RPMI7951 (cell line): ENCODE measurements at places on chromosomes 5 and 9. TPM values are rescaled to one million over a fixed set of nuclear protein-coding genes. Genes with fewer than 3 reads are reported as not detected.

- no peak for DNase-seq
These were observed 319.1 kb downstream of the MED10 start for GRCh38 chr5:6059137-6059800.

- no peak for DNase-seq
These were observed 65.5 kb upstream of the SAP30L start for GRCh38 chr5:154380263-154380662.

DNA sequence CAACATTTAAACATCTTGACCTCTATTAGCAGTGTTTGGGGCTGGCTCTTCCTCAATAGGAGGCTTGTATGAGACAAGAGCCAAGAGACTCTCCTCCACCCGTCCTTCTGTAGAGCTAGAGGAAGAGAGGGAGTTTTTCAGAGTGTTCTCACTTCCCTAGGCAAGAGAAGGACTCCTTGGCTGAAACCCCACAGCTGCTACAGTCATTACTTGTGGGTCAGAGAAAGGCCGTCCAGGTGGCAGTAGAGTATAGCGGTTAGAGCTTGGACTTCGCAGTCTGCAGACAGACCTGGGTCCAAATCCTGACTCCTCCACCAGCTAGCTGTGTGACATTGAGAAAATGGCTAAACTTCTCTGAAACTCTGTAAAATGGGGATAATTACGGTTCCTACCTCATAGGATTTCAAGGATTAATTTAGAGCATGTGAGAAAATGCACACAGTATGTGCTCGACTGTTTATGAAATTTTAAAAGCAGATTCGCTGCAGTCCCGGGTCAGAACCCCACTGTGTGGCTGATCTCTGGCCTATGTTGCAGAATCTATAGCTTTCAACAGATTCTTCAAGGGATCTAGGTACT lies 80.8 kb upstream of the ARAP3 start:
- DNase-seq = no peak

- no peak for DNase-seq
These were observed 9.3 kb downstream of the NAIF1 start for GRCh38 chr9:128057724-128058409.

DNA sequence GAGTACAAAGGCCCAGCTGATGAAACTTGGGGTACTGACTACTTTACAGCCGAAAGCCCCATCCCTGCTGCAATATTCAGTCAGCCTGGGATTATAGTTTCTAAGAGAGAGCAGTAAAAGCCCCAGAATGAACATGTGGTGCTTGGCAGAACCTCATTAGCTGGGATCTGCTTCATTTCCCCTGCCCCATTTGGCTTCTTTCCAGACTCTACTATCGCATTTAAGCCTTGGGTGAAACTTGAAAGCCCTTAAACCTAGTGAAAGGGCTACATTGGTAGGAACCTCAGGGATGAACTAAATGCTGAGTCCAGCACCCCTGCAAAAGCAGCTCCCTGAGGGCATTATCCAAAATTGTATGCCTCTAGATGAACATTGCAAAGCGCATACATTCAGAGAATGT lies 631.1 kb downstream of the ACTL7B start:
- DNase-seq = no peak

DNA sequence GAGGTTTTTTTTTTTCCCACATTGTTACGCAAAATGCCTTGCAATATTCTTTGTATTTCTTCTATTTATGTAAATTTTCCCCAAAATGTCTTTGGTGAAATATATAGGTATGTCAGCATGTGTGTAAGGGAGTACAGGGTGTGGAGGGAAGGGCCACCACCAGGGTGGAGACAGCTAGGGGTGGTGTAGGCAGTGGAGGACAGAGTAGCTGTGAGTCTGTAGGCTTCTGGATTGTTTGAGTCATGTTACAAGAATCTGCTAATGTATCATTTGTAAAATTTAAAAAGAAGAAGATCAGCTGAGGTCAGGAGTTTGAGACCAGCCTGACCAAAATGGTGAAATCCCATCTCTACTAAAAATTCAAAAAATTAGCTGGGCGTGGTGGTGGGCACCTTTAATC lies 175.5 kb downstream of the NXNL2 start:
- DNase-seq = no peak

DNA sequence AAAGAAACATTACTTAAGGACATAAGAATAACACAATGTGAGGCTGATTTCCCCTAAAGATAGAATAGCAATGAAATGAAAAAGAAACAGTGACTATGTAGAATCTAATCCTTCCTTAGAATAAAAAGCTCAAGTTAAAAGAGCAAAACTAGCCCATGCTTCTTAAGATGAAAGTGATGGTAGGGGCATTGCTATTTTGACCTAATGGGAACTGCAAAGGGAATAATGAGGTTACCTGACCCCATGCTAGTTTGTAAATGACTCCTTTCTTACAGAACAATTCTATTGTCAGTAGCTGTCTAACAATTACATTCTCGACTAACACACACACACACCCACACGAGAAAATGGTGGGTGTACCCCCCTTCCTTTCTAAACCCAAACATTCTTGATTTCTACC lies 575.8 kb downstream of the CSNK1G3 start:
- DNase-seq = no peak

GRCh38 chr5:19322716-19323485 lies 665.1 kb downstream of the CDH18 start:
- peak; percentile 74 for DNase-seq

GRCh38 chr9:86946201-86947145 lies 833 bp downstream of the GAS1 start:
- DNase-seq = peak; percentile 68

DNA sequence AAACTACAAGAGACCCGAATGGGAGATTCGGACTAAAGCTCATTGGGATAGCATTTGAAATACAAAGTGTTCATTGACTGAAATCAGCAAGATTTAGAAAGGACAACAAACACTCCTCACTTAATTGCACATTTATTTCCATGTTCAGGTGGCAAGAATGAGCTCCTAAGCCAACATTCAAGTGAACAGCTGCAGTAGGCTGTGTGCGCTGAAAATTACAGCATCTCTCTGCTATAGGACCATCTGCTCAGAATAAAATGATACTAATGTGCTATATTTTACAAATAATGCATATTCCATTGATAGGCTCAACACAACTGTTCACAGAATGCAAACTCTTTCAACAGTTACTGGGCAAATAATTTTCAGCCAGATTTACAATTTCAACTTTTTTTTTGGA lies 61.8 kb downstream of the ELAVL2 start:
- no peak for DNase-seq

- DNase-seq = no peak
These were observed 139.8 kb downstream of the DROSHA start for GRCh38 chr5:31392061-31392460.

DNA sequence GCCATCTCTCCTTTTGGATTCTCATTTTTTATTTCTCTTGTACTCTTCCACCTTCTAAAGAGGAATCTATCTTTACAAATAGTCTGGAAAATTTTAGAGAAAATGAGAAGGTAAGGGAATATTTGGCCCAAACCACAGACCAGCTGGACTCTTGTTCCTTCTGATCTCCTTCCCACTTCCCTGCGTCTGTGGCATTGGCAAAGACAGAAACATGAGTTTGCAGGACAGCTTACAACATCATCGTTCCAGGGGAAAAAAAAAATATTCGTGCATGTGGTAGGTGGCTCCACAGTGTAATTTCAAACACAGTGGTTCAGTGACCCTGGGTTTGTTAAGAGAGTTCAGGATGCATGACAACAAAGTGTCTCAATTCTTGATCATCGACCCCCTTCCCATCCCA lies 755.0 kb downstream of the DNAH5 start:
- DNase-seq = peak; percentile 62

DNA sequence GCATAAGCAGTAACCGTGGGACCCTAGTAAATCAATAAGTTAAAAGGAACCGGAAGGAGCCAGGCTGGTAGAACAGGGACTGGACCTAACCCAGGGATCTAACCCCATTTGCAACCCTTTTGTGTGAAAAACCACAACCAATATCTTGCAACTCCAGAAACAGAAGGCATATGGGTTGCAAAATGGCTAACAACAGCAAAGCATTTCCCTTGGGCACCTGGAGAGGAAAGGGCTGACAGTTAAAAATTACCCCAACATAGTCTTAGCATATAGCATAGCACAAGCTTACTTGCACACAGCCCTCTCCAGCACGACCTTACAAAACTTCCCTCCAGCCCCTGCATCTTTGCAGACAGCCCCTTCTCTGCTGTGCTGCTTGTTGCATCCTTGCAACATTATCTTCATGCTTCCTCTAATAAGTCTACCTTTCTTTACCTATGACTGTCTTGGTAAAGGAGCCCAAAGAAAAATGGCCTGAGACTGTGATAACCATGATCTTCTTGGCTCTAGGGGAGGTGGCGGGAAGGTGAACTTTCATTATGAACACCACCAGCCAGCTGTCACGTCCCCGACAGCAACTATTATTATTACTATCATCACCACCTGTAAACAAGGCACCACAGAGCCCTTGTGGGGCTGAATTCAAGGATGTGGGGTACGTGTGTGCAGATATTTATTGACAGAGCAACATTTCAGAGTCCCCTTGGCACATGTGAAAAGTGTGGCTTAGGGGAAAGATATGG lies 49.8 kb downstream of the PRRC1 start:
- no peak for DNase-seq

- DNase-seq = peak; percentile 25
These were observed 184.1 kb downstream of the MARCHF11 start for GRCh38 chr5:15995341-15996052.

GRCh38 chr5:148626081-148626613 lies 28.2 kb downstream of the HTR4 start:
- DNase-seq = no peak

GRCh38 chr5:125582352-125582751 lies 835.9 kb upstream of the ZNF608 start:
- DNase-seq = no peak

DNA sequence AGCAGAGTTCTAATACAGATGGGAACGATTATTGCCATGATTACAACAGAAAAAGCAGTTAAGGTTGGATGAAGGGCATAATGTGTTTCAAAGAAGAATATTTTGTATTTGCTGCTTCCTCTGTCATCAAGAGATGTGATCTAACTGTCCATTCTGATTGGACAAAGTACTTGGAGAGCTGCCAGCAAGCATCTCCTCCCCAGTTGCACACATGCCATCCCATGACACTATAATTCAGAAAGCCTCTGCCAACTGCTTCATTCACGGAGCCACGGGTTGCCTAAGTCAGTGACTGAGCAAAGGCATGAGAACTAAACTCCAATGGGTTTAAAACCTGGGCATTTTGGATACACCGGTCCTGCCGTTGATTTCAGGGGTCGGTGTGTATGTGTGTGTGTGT lies 253.8 kb downstream of the CRB2 start:
- no peak for DNase-seq

- DNase-seq = peak; percentile 8
These were observed 29.8 kb upstream of the SMC5 start for GRCh38 chr9:70229026-70229425.

GRCh38 chr9:77647267-77648233 lies 572 bp downstream of the GNA14 start:
- DNase-seq = no peak

- DNase-seq = no peak
These were observed 27.2 kb upstream of the LAMC3 start for GRCh38 chr9:130981756-130982137.

DNA sequence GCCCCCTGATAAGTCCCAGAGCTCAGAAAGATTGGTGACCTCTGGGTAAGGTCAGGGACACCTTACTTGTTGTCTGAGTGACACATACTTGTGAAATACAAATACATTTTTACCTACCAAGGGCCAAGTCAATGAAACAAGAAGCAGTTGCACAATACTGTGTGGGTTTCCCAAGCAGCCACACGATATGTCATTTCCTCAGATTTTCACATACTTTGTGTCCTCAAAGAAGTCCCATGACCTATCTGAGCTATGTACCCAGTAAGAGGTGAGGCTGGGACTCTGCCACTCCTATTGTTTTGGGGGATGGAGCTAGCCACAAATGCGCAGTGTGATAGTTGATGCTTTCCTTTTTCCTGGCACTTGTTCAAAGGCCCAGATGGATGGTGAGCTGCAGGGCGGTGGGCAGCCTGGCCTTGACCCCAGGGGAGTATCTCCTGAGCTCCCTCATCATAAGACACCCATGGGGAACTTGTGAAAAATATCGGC lies 4.8 kb upstream of the SLC25A51 start:
- DNase-seq = peak; percentile 32

GRCh38 chr9:110566156-110566555 lies 13.4 kb downstream of the SVEP1 start:
- no peak for DNase-seq

DNA sequence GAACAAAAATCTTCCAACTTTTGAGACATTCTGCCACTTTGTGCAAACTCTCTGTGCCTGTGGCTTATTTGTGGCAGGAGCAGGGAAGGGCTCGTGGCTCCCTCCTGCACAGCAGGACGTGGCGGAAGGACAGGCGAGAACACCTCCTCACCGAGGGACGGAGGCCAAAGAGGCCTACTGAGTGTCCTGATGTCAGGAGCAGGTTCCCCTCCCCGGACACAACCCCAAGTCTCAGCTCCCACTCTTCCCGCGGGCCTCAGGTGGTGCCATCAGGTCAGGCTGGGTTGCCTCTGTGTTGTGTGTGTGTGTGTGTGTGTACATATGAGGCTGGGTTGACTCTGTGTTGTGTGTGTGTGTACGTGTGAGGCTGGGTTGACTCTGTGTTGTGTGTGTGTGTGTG lies 136.8 kb upstream of the LPCAT1 start:
- DNase-seq = no peak

DNA sequence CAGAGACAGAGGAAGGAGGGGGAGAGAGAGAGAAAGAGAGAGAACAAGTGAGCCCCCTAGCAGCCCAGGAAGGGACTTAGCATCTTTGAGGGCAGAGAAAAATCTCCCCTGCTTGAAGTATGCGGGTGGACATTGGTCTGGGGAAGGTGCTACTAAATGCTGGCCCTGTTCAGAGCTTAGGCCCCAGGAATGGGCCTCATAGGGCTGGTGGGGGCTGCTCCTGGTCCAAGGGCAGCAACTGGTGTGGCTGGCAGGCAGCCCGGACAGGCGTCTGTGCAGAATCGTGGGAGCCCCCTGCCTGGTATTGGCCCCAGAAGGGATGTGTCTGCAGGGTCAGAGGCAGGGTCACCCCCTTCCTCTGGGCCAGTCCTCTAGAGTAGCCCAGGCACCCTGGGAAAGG lies 47.8 kb upstream of the SUSD3 start:
- DNase-seq = no peak

DNA sequence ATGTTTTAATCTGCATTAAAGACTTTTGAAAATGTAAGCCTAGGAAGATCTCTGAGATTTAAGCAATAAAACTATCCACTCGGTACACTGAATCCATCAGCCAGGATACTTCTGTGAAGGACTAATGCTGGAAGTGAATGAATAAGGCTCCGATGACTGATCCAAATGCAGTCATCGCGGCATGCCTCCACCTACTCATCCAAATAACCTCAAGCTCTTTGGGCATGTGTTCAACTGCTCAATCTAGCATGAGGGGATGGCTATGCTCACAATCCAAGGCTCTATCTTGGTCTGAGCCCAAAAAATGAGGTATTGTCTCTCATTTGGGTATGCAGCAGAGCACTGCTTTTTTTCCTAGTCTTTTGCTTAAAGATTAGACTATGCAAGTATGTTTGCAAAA lies 19.2 kb downstream of the MARCHF3 start:
- peak; percentile 94 for DNase-seq

ARL14EPL gene
- total RNA-seq = 0.20 TPM in 1 of 2 replicates, not detected in the other

AIF1L gene
- 0.39 and 0.72 TPM in 2 replicates for total RNA-seq

PDE4D gene
- total RNA-seq = 14.6 and 17.2 TPM in 2 replicates

HAVCR2 gene
- total RNA-seq = 0.84 and 2.0 TPM in 2 replicates

PTPRD gene
- total RNA-seq = 0.49 and 0.84 TPM in 2 replicates

SPAAR gene
- total RNA-seq = not detected in 2 replicates

SPATA31A1 gene
- not detected in 2 replicates for total RNA-seq

PKD2L2 gene
- total RNA-seq = not detected in 2 replicates

ENG gene
- 32.1 and 34.8 TPM in 2 replicates for total RNA-seq

PTBP3 gene
- total RNA-seq = 21.4 and 36.4 TPM in 2 replicates

ISCA1 gene
- total RNA-seq = 29.4 and 32.4 TPM in 2 replicates

UBE2B gene
- 22.9 and 36.0 TPM in 2 replicates for total RNA-seq

BHMT2 gene
- not detected in 2 replicates for total RNA-seq

ADAMTS12 gene
- 30.0 and 31.7 TPM in 2 replicates for total RNA-seq

PCDHA5 gene
- 0.12 TPM in 1 of 2 replicates, not detected in the other for total RNA-seq

CRHBP gene
- 0.29 and 0.60 TPM in 2 replicates for total RNA-seq
